Karpas-422 (cell line): ENCODE measurements at places on chromosomes 2 and 18.

DNA sequence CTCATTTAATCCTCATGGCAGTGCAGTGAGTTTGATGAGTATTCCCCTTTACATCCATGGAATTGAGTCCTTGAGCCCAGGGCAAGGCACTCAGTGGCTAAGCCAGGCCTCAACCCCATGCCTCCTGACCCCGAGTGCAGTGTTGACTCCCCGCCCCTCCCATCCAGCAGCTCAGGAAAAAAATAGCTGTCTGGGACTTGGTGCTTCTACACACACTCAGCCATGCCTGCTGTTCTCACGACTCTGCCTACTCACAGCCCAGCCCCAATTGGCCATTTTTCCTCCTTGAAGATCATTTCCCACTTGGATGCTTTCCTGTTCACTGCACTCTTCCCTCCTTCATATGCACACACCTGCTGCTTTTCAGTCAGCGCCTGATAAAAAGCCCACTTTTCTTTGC lies 8.8 kb downstream of the FOSL2 start:
- H3K36me3 ChIP-seq, result no peaks in the 10 kb centered on the region
- no peaks in the 10 kb centered on the region for H3K4me1 ChIP-seq
- H3K27ac ChIP-seq, result no peak overlapping the region

DNA sequence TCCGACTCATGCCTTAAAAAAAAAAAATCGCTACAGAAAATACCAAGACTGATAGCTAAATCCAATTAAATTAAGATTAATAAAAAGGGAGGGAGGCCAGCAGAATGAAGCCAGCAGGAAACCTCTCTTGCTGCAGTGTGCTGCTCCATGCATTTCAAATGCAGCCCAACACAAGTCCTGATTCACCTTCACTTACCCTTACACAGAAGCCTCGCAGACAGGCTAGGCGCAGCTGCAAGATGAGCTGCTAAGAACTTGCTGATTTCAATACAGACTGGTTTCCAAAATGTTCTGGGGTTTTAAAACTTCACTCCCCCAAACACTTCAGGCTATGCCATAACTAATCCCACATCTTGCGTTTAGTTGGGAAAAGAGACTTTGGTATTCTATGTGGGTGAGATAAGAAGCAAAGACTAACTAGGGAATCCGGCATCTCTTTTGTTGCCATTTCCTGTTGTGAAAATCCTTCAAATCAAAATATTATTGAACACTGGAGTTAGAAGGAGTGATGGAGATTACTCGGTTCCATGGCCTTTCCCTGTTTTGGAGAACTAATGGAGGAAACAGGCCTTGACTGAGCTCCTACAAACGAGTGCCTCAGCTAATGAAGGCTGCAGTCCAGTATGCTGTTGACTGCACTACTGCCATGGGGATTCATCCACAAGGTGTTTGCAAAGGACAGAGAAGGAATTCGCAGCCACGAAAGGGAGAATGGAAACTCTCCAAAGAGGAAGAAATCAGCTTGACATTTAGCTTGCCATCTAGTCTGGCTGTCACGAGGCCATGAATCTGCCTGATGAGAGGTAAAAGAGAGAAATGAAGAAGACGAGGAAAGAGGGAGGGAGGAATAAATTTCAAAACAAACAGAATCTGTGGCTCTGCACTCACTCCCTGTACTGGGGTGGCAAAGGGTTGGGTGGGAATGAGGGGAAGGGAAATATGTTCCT lies 67.3 kb downstream of the CLHC1 start:
- H3K4me3 ChIP-seq, result no peak overlapping the region
- no peak overlapping the region for H3K27ac ChIP-seq
- no peaks in the 10 kb centered on the region for H3K36me3 ChIP-seq
- peaks cover 16% of the 10 kb centered on the region for H3K4me1 ChIP-seq

DNA sequence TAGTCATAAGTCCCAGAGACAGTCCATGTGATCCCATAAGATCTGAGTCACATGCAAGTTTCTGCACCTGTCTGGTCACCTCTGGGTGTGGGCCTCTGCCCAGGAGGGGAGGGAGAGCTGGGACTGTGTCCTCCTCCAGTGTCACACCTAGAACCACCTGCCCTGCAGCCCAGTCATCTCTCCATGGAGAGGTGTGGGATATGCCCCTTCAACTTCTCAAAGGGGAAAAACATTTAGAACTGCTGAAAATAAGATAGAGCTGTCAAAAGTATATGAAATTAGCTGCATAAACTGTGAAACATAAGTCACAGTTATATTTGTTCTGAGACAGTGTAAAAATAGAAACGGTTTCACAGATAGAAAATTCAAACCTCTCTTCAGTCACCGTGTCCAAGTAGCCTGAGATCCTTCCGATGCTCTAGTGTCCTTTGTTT lies 55.4 kb downstream of the NGEF start:
- H3K4me1 ChIP-seq, result peaks cover 14% of the 10 kb centered on the region
- no peak for DNase-seq
- H3K27ac ChIP-seq, result no peak overlapping the region
- no peaks in the 10 kb centered on the region for H3K36me3 ChIP-seq
- no peaks in the 10 kb centered on the region for H3K27me3 ChIP-seq
- H3K4me3 ChIP-seq, result no peak overlapping the region

- H3K27ac ChIP-seq, result no peak overlapping the region
- no peak overlapping the region for H3K4me3 ChIP-seq
- H3K36me3 ChIP-seq, result no peaks in the 10 kb centered on the region
- DNase-seq, result no peak
- peaks cover 3% of the 10 kb centered on the region; the same call in 1 of the 2 replicates for H3K4me1 ChIP-seq
- H3K27me3 ChIP-seq, result no peaks in the 10 kb centered on the region
Observed at GRCh38 chr18:48330016-48330991, 78.9 kb downstream of the ZBTB7C start.

DNA sequence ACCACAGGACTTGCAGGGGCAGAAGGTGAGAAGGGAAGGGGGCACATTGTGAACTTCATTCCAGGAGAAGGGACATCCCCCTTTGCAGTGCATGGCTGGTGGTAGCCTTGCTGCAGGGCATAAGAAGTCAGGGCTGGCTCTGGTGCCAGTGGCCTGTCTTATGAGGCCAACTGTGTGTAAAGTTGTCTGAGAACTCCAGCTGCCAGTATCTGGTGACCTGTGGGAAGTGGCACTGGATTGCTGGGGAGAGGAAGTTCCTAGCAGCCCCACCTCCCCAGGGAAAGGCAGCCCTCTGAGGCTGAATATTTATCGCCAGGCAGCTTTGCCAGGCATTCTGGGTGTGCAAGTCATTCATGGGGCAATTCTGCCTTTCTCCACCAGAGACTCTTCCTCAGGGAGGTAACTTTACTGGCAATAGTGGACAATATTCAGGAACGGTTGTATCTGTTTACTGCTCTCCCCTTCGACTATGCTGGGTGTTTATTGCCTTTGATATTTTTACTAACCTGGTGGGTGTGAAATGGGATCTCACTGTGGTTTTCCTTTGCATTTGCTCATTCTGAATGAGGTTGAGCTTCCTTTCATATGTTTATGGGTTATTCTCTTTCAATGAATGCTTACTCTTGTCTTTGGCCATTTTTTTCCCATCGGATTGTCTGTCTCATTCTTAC lies 12.3 kb downstream of the TRPM8 start:
- H3K27me3 ChIP-seq, result no peaks in the 10 kb centered on the region
- H3K36me3 ChIP-seq, result no peaks in the 10 kb centered on the region
- no peak overlapping the region for H3K27ac ChIP-seq

GRCh38 chr2:178891959-178892485 lies 84.8 kb upstream of the TTN start:
- H3K4me3 ChIP-seq, result no peak overlapping the region
- H3K27ac ChIP-seq, result no peak overlapping the region
- H3K36me3 ChIP-seq, result no peaks in the 10 kb centered on the region
- H3K4me1 ChIP-seq, result no peaks in the 10 kb centered on the region

GRCh38 chr2:232525199-232525598 lies 761 bp upstream of the CHRND start:
- no peaks in the 10 kb centered on the region for H3K27me3 ChIP-seq
- H3K36me3 ChIP-seq, result no peaks in the 10 kb centered on the region
- no peak overlapping the region for H3K27ac ChIP-seq
- no peak for DNase-seq
